Stimulated activated CD4-positive, alpha-beta T cell treated with anti-CD3 and anti-CD28 coated beads, Interleukin-2, amount 100 ng/mL, for 24 hours (primary cell): ENCODE measurements at places on chromosomes 12 and 14.

- no peak for DNase-seq
These were observed 69.5 kb downstream of the PELI2 start for GRCh38 chr14:56187736-56188135.

- DNase-seq = no peak
These were observed 85.0 kb downstream of the CRADD start for GRCh38 chr12:93762059-93762719.

GRCh38 chr12:1350934-1351240 is 243.5 kb downstream of the FBXL14 start:
- no peak for DNase-seq

DNA sequence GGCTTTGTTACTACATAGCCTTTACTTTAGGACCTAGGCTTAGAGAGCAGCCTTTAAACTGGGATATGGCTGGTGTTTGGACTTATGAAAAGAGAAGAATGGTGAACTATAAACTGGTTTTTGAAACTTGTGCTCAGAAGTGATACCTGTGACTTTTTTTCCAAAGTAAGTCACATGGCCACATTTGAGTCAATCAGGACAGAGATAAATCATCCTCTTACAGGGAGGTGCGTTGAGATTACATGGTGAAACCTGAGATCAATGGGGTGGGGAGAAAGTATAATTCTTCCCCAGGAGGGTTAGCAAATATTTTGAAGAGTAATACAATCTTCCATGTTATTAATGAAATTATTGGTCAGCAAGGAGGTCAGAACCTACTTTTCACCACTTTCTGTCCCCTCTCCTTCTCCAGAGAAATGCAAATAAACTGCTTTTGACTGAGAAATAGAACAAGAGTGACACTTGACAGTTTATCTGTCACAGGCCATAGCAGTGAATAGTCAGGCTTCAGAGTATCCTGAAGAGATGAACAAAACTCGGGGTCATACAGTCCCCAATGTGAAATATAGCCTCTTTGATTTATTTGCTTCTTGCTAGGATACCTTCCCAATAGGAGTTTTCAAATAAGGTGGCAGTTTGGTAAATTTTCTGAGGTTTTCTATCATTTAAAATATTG is 11.1 kb upstream of the ZNF641 start:
- no peak for DNase-seq

DNA sequence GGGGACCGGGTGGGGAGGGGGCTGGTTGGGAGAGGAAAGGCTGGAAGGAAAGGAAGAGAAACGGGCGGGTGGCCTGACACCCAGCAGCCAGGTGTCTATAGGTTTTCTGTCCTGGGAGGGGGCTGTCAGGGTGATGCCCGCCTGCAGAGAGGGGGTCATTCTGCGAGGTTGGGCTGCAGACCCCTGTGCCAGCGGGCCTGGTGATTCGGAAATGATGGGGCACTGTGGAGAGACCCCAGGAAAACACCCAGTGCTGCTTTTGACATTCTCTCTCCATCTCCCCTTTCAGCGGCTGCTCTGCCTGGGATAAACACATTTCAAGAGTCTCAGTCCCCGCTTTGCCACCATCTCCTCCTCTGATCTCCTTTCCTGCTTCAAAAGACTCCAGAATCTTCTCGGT is 168.5 kb upstream of the RTL1 start:
- no peak for DNase-seq

- no peak for DNase-seq
These were observed 31.5 kb downstream of the ANAPC7 start for GRCh38 chr12:110372056-110372425.

DNA sequence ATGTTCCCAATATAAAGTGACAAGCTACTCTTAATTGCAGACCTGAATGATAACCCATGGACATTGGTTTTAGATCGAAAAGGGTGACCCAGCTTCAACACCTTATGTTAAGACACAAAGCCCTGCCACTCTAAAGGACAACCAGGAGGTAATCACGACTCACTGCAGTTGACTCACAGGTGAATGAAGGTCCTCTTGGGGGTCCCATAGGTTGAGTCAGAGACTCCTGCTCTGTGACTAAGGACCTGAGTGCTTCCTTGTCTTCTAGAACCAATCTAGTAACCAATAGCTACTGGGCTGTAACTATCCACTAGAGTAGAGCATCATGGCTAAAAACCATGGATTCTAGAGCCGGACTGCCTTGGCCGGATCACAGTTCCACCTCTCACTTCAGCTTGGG is 73.8 kb downstream of the KCNK10 start:
- no peak for DNase-seq

- no peak for DNase-seq
These were observed 45.5 kb downstream of the EML1 start for GRCh38 chr14:99838639-99839134.

GRCh38 chr12:88501972-88502938 is 78.0 kb downstream of the KITLG start:
- no peak for DNase-seq

GRCh38 chr14:68359837-68360552 is 432.9 kb downstream of the ZFP36L1 start:
- DNase-seq = no peak

DNA sequence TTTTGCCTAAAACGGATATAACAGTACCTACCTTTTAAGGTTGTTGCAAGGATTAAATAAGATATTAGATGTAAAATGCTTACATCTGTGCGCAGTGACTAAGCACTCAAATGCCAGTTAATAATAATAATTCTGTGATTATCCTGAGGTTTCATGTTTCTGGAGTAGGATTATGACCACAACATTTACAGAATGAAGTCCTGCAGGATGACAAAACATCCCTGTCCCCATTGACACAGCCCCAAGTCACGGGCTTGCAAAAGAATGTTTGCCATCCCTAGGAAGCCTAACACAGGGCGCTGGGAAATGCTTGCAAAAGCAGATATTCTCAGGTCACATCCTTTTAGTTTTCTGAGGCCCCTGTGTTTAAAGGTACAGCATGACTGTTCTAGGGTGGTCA is 20.1 kb downstream of the SUSD6 start:
- no peak for DNase-seq

GRCh38 chr12:42010715-42011114 is 134.0 kb downstream of the GXYLT1 start:
- DNase-seq = no peak
